Dermis blood vessel endothelial cell (primary cell): ENCODE measurements at places on chromosomes 4 and X.

DNA sequence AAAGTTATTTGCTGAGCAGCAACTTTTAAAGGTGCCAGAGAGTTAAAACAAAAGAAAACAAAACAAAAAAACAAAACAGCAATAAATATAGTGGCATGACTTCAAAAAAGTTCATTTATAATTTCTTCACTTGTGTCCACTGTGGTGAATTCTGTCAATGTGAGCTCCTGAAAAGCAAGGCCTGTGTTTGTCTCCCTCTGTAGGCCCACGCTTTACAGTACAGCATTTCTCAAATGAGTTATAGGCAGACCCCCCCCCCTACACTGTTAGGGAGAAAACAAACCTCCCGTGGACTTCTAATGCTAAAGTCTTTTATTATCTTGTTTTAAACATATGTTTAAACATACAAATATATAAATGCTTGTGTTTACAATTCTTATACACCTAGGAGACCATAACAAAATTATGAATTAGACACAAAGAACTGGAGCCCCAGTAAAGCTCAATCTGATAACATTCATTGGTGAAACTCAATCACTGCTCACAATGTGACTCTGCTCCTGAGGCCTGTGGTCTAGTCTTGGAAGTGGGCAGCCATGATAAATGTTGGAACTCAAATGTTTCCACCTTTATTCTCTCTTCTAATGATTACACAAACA, 47.0 kb upstream of the SCOC start:
- peak; percentile 77 for DNase-seq

DNA sequence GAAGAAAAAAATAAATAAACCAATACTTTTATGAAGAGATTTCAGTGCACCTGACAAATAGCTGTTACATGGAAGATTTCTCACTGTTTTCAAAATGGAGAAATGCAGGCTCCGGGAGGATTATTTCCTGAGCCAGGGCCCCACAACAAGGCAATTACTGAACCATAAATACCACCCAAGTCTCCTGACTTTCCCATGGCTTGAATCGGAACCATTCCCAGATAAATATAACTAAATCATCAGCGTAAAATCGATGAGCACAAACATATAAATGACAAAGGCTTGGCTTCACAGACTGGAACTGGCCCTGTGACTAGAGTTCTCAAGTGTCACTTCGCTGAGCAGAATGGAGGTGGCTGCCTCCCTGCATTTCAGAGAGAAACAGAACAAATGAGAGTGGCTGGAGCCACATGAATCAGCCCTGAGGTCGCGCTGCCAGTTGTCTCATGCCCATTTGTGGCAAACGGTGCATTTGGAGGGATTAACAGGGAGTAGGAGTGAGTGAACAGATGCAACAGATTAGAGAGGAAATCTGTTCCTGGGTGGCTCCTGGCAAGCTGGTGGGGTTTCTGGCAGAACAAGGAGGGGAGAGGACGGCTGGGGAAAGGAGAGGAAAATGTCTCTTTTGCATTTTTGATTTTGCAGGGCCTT, 57.3 kb upstream of the STIM2 start:
- DNase-seq: no peak

DNA sequence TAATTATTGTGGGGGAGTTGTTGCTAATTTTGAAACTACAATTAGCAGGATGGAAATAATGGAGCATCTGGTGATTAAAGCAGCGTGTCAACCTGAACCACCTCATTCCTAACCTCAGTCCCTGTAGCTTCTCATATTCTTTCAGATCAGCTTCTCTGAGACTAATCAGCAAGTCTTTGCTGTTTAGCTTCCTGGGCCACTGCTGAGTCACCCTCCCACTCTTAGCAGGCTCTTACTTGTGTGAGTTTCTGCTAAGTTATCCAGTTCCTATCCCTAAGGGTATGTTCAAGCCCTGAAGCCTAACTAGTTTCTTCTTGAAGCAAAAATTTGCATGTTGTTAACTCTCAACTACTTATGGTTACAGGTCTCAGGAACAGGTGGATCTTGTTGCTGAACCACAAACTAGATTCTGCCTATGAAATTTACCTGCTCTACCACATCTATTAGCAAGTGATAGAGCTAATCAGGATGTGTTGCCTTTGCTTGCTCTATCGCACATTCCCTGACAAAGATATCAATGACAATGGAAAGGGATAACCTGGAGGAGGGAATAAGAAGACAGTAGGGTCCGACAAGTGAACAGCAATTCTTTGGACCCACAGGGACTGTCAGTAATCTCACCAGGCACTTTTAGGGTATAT, 134.2 kb downstream of the EIF4E start:
- no peak for DNase-seq

DNA sequence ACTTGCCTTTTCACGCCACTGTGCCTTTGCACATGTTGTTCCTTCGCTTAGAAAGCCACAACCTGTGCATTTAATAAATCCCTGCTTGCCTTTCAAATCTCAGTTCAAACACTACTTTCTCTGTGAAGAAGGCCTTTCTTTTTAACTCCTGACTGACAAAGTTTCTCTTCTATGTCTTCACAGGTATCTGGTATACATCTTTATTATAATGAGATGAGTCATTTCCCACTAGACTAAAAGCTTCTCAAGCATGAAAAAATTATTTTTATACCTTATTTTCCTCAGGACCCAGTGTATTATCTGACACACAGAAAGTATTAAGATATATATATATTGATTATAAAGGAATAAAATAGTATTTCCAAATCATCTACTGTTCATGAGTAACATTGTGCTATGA, 189.9 kb downstream of the TBCK start:
- DNase-seq: no peak

DNA sequence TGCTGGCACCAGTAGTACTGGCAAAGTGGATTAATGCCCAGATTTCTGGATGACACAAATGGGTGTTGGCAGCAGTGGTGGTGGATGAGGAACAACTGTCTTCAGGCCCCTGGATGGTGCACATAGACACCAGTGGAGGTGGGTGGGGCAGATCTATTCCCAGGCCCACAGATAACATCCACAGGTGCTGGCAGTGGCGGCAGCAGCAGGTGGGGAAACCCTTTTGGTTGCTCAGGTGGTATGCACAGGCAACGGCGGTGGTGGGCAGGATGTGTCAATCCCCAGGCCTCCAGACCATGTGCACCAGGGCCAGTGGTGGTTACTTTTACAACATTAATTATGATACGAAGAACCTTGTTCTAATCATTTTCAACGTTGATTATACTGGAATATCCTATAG, 48.9 kb upstream of the FAT4 start:
- no peak for DNase-seq

DNA sequence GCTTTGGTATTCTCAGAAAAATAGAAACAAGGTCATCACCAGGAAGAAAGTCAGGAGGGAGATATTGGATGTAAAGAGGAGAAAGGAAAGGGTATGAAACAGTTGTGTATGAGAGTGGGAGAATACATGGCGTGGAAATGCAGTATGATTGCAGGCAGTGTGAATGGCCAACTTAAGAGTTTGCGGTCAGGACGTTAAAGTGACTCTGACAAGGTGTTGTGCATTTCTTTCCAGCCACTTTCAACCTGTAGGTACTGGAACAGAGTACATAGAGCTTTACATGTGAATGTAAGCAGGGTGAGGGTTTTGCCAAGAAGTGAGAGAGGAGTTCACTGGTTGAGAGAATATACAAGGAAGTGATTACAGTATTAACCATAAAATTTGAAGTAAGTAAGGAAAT, 15.7 kb downstream of the ATP10D start:
- no peak for DNase-seq

GRCh38 chr4:56261027-56261426, 126.3 kb downstream of the AASDH start:
- DNase-seq: no peak

- peak; percentile 22 for DNase-seq
Observed at GRCh38 chr4:5338531-5338930, 287.3 kb downstream of the STK32B start.
